ENCODE measurements at places on chromosomes 5 and 9.
A peak's percentile ranks its signal among the peaks of the same experiment; 100 is the strongest.

GRCh38 chr5:862367-863243 is 11.8 kb upstream of the ZDHHC11 start:
- DNase-seq, result no peak

GRCh38 chr5:92421942-92422341 is 1038.8 kb upstream of the ARRDC3 start:
- no peak for DNase-seq

DNA sequence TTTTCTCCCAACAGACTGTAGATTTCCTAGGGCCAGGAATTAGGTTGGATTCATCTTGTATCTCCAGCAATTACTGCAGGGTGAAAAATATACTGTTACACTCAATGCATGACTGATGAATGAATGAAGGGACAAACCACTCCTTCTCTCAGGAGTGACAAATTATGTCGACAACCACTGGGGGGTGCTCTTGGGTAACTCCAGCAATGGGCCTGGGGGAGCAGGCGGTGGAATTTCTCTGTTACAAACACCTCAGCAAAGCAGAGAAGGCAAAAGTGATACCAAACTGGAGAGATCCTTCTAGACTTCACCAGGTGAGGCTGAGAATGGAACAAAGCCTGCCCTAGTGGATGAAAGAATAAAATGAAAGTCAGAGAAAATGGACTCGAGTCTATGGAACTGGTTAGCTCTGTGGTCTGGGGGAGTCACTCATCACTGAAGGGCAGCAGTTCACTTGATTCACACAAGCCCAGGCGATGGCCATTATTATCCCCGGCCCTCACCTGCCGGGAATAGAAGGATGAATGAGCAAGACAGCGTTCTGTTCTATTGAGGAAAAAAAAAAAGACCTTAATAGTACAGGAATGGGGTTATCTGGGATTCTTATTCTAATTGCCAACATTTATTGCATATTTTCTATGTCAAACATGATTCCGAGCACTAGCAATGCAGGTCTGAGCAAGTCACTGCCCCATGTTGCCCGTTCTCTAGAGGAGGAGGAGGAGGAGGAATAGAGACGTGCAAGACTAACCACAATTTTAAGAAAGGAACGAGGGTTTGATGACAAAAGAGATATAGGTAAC is 341.1 kb downstream of the ASTN2 start:
- peak; percentile 28 for DNase-seq

- DNase-seq, result no peak
These were observed 89.8 kb upstream of the ELL2 start for GRCh38 chr5:96051401-96051830.

GRCh38 chr9:107368696-107369095 is 85.6 kb downstream of the RAD23B start:
- no peak for DNase-seq

Data from NB4 (cell line).